Left ventricle myocardium inferior (tissue), 1 donor: ENCODE measurements at places on chromosomes 11 and 22. TPM values are rescaled to one million over a fixed set of nuclear protein-coding genes. Genes with fewer than 3 reads are reported as not detected.
A peak's percentile ranks its signal among the peaks of the same experiment; 100 is the strongest.

- H3K36me3 ChIP-seq: no peaks in the 10 kb centered on the region
- no peaks in the 10 kb centered on the region for H3K27me3 ChIP-seq
Observed at GRCh38 chr22:42271906-42272305, 1.5 kb upstream of the TCF20 start.

- no peak for DNase-seq
- peaks cover 96% of the 10 kb centered on the region for H3K27me3 ChIP-seq
- no peak overlapping the region for H3K27ac ChIP-seq
- H3K4me1 ChIP-seq: no peaks in the 10 kb centered on the region
Observed at GRCh38 chr22:39617970-39618757, 47.6 kb downstream of the CACNA1I start.

KRTAP5-1 gene
- not detected for total RNA-seq

GRCh38 chr11:2768471-2769408, 68.9 kb upstream of the KCNQ1OT1 start:
- no peak for DNase-seq
- no peaks in the 10 kb centered on the region for H3K4me1 ChIP-seq
- H3K4me3 ChIP-seq: no peak overlapping the region
- H3K27ac ChIP-seq: no peak overlapping the region

DNA sequence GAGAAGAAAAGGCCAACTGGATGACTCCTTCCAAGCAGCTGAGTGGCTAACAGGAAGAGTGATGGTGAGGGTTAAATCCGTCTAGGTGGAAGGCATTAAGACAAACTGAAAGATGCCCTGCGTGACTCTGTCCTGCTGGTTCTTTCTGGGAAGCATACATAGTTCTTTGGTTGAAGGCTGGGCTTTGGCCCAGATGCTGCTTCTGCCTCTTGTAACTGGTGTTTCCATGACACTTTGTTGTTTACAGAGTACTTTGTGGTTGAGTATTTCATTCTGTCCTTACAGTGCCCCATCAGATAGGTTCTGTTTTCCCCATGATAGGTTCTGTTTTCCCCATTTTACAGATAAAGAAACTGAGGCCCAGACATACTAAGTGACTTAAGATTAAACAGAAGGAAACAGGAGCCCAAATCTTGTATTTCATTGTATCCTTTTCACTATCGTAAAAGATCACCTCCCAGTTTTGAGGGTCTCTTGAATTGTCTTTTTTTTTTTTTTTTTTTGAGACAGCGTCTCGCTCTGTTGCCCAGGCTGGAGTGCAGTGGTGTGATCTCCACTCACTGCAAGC, 124.3 kb upstream of the RASSF10 start:
- no peak overlapping the region for H3K27ac ChIP-seq
- H3K36me3 ChIP-seq: peaks cover 37% of the 10 kb centered on the region
- H3K27me3 ChIP-seq: no peaks in the 10 kb centered on the region
- peaks cover 36% of the 10 kb centered on the region for H3K4me1 ChIP-seq
- no peak overlapping the region for H3K4me3 ChIP-seq

- H3K27me3 ChIP-seq: peaks cover 25% of the 10 kb centered on the region
- H3K36me3 ChIP-seq: no peaks in the 10 kb centered on the region
Observed at GRCh38 chr11:61516191-61516590, 7.6 kb downstream of the LRRC10B start.

SNX32 gene
- total RNA-seq: not detected

DNA sequence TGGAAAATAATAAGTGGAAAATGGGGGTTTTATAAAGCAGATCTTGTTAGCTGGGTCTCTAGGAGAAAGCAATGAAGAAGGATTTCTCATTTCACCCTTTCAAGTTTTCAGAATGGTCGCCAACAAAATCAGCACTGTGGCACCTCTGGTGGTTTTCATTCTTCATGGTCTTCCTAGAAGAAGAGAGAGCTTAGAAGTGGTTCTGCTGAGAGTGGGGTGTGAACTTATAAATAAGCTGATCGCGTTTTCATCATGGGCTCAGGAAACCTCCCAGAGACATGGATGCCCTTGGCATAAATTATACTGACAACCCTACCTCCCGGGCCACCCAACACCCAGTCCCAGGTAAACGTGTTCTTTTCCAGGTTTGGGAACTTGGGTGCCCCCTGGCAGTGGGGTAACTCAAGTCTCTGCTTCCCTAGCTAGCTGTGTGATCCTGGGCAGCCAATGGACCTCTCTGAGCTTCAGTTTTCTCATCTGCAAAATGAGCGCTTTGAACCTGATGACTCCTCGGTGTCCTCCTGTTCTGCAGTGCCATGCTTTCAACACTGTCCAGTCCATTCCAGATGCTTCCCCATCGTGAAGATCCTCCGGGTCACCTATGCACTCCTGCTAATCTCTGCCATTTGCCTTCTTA, 72.6 kb upstream of the GRAMD1B start:
- peak overlapping the region; percentile 71 for H3K4me3 ChIP-seq
- H3K27ac ChIP-seq: peak overlapping the region; percentile 88
- peaks cover 32% of the 10 kb centered on the region for H3K4me1 ChIP-seq
- peaks cover 71% of the 10 kb centered on the region for H3K27me3 ChIP-seq

- peaks cover 18% of the 10 kb centered on the region for H3K27me3 ChIP-seq
- DNase-seq: peak; percentile 45
- no peaks in the 10 kb centered on the region for H3K36me3 ChIP-seq
- H3K4me3 ChIP-seq: peak overlapping the region; percentile 65
- peaks cover 31% of the 10 kb centered on the region for H3K4me1 ChIP-seq
Observed at GRCh38 chr11:120564573-120565311, 53.2 kb downstream of the GRIK4 start.

GRCh38 chr11:107473792-107474191, 16.2 kb upstream of the CWF19L2 start:
- H3K36me3 ChIP-seq: no peaks in the 10 kb centered on the region
- no peak overlapping the region for H3K27ac ChIP-seq
- H3K4me3 ChIP-seq: no peak overlapping the region
- DNase-seq: no peak
- peaks cover 81% of the 10 kb centered on the region for H3K27me3 ChIP-seq

DNA sequence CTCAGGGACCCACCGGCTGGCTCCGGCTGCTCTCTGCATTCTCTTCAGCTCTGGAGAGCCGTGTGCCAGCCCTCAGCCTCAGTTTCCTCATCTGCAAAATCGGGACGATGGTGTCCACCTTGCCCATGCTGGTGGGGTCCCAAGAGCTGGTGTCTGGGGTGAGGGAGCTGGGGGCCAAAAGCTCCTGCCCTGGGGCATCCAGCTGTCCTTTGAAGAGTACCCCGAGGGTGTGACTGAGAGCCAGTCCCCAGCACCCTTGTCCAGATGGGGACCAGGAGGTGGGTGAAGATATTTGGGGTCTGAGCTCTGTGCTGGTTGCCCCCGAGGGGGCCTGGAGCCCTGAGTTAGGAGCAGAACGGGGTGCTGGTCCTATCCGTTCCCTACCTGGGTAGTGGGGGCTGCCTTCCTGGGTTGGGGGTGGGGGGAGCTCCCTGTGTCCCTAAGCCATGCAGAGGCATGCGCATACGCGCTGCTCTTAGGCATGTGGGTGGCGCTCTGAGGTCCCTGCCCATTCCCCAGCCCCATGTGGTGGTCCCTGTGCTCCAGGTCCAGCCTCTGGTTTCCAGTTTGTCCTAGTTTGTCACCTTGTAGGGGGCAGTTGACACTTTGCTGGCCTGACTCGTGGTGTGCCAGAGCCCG, 4.9 kb downstream of the LRP5 start:
- H3K27ac ChIP-seq: peak overlapping the region; percentile 94
- H3K4me1 ChIP-seq: peaks cover 72% of the 10 kb centered on the region
- peak overlapping the region; percentile 22 for H3K4me3 ChIP-seq
- no peaks in the 10 kb centered on the region for H3K27me3 ChIP-seq

MIOX gene
- total RNA-seq: not detected

WEE1 gene
- 41.8 TPM for total RNA-seq

LRRC10B gene
- 0.88 TPM for total RNA-seq

- H3K4me1 ChIP-seq: peaks cover 67% of the 10 kb centered on the region
- no peaks in the 10 kb centered on the region for H3K36me3 ChIP-seq
- H3K4me3 ChIP-seq: no peak overlapping the region
- H3K27me3 ChIP-seq: no peaks in the 10 kb centered on the region
- peak; percentile 86 for DNase-seq
Observed at GRCh38 chr11:130675371-130675821, 227.0 kb downstream of the ADAMTS15 start.

DNA sequence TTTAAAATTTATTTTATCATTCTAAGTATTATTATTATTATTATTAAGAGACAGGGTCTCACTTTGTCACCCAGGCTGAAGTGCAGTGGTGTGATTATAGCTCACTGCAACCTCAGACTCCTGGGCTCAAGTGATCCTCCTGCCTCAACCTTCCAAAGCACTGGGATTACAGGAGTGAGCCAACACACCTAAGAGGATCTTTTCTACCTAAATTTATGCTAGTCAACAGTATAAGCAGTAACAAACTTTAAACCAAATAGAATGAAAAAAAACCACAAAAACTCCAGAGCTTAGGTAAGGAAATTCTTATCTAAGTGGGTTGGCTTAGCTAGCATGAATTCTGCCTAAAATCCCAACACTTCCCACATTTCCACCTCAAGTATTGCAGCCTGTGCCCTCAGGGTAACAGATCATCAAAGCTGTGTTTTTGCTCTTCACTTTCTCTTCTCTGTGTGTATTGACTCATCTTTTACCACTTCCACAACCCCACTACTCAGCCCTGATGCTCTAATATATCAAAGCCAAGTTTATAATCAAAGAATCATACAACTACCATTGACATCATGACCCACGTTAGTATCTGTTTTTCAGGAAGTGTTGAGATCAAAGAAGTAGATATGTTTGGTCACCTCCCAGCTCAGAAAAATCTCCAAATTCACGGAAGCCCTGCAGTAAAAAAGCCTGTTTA, 93.7 kb upstream of the SPON1 start:
- no peak overlapping the region for H3K27ac ChIP-seq
- DNase-seq: no peak
- H3K4me1 ChIP-seq: peaks cover 10% of the 10 kb centered on the region
- no peaks in the 10 kb centered on the region for H3K27me3 ChIP-seq
- H3K4me3 ChIP-seq: no peak overlapping the region
- H3K36me3 ChIP-seq: no peaks in the 10 kb centered on the region

GRCh38 chr11:336659-337198, 16.1 kb upstream of the IFITM3 start:
- H3K36me3 ChIP-seq: no peaks in the 10 kb centered on the region
- peak overlapping the region; percentile 84 for H3K27ac ChIP-seq
- no peaks in the 10 kb centered on the region for H3K27me3 ChIP-seq
- no peak overlapping the region for H3K4me3 ChIP-seq

OR8H2 gene
- not detected for total RNA-seq

CD3D gene
- total RNA-seq: not detected

GRCh38 chr22:25701056-25701780, 40.8 kb upstream of the MYO18B start:
- peaks cover 35% of the 10 kb centered on the region for H3K4me1 ChIP-seq
- H3K27me3 ChIP-seq: no peaks in the 10 kb centered on the region
- DNase-seq: peak; percentile 39
- H3K27ac ChIP-seq: peak overlapping the region; percentile 59

TSSK2 gene
- not detected for total RNA-seq

- no peaks in the 10 kb centered on the region for H3K36me3 ChIP-seq
- no peaks in the 10 kb centered on the region for H3K4me1 ChIP-seq
Observed at GRCh38 chr11:61168800-61169199, 7.6 kb upstream of the VPS37C start.

MRGPRX4 gene
- not detected for total RNA-seq

- H3K27ac ChIP-seq: no peak overlapping the region
- H3K4me1 ChIP-seq: no peaks in the 10 kb centered on the region
Observed at GRCh38 chr11:64905516-64906313, 11.3 kb downstream of the ATG2A start.

- H3K27ac ChIP-seq: no peak overlapping the region
- DNase-seq: no peak
- H3K27me3 ChIP-seq: no peaks in the 10 kb centered on the region
- peaks cover 64% of the 10 kb centered on the region for H3K36me3 ChIP-seq
- H3K4me1 ChIP-seq: peaks cover 6% of the 10 kb centered on the region
- H3K4me3 ChIP-seq: no peak overlapping the region
Observed at GRCh38 chr11:64369440-64370421, 10.8 kb downstream of the RPS6KA4 start.

GRCh38 chr11:73243093-73243485, 25.0 kb downstream of the P2RY2 start:
- no peaks in the 10 kb centered on the region for H3K36me3 ChIP-seq
- DNase-seq: no peak
- no peaks in the 10 kb centered on the region for H3K27me3 ChIP-seq
- no peak overlapping the region for H3K27ac ChIP-seq
- H3K4me3 ChIP-seq: no peak overlapping the region
- peaks cover 49% of the 10 kb centered on the region for H3K4me1 ChIP-seq

GRCh38 chr11:113198972-113199661, 115.3 kb upstream of the TTC12 start:
- H3K27me3 ChIP-seq: no peaks in the 10 kb centered on the region
- H3K27ac ChIP-seq: no peak overlapping the region
- no peak overlapping the region for H3K4me3 ChIP-seq
- peaks cover 41% of the 10 kb centered on the region for H3K4me1 ChIP-seq
- H3K36me3 ChIP-seq: no peaks in the 10 kb centered on the region

DNA sequence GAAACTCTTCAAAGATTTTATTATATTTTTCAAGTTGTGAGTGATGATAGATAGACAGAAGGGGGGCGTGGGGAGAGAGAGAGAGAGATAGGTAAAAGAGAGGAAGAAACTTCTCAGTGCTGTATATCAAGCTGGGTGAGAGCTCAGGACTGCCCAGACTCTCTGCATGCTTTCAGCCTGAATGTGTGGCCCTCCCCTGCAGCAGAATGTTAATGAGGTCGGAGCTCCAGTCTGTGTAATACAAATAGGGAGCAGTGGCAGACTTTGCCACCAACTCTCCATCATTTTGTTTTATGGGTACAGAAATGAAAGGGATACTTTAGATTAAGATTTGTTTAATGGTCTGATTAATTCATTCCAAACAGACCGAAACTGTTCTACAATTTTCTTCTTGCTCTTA, 752.8 kb downstream of the OPCML start:
- H3K36me3 ChIP-seq: no peaks in the 10 kb centered on the region
- H3K4me3 ChIP-seq: no peak overlapping the region
- H3K4me1 ChIP-seq: peaks cover 5% of the 10 kb centered on the region
- no peak for DNase-seq

- no peak for DNase-seq
- H3K4me3 ChIP-seq: no peak overlapping the region
- H3K27me3 ChIP-seq: no peaks in the 10 kb centered on the region
Observed at GRCh38 chr11:126231725-126232459, 20.3 kb downstream of the FAM118B start.

DNA sequence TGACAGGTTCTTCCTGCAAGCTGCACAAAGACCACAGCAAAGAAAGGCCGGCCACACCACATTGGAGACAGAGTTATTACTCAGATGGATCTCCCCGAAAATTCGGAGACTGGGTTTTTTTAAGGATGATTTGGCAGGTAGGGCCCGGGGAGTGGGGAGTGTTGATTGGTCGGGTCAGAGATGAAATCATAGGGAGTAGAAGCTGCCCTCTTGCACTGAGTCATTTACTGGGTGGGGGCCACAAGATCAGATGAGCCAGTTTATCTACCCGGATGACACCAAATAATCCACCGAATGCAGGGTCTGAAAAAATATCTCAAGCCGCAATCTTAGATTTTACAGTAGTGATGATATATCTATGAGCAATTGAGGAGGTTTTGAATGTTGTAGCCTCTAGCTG, 401.8 kb upstream of the FAT3 start:
- H3K4me1 ChIP-seq: no peaks in the 10 kb centered on the region
- H3K27ac ChIP-seq: no peak overlapping the region
- H3K36me3 ChIP-seq: no peaks in the 10 kb centered on the region
- no peak for DNase-seq

- H3K27me3 ChIP-seq: peaks cover 34% of the 10 kb centered on the region
- no peak overlapping the region for H3K27ac ChIP-seq
- H3K36me3 ChIP-seq: no peaks in the 10 kb centered on the region
- no peak overlapping the region for H3K4me3 ChIP-seq
Observed at GRCh38 chr22:44595841-44596341, 97.9 kb upstream of the RTL6 start.

GRCh38 chr11:69062169-69062855, 13.6 kb downstream of the TPCN2 start:
- peaks cover 55% of the 10 kb centered on the region for H3K36me3 ChIP-seq
- no peak for DNase-seq
- H3K27ac ChIP-seq: no peak overlapping the region
- no peak overlapping the region for H3K4me3 ChIP-seq
- H3K27me3 ChIP-seq: no peaks in the 10 kb centered on the region
